Fibroblast of skin of back (primary cell): ENCODE measurements at places on chromosomes 4 and X.
A peak's percentile ranks its signal among the peaks of the same experiment; 100 is the strongest.

- DNase-seq = peak; percentile 30
Observed at GRCh38 chr4:112633477-112634235, 3.1 kb downstream of the ZGRF1 start.

DNA sequence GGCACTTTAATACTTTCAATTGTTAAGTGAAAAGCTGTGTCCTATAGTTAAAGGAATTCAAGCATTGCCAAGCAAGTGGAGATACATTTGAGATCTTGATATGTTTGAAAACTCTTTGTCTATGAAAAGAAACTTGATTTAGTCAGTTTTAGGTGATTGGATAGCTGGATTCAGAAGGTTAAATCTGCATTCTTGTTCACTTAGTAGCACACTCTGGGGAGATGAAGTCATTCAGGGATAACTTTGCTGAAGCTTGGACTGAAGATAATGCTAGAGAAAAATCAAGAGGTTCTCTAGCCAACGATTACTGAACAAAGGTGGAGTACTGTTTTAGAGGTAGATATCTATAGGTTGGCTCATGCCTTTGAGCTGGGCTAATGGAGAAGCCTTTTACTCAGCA, 90.6 kb downstream of the DCAF8L2 start:
- DNase-seq = peak; percentile 71

DNA sequence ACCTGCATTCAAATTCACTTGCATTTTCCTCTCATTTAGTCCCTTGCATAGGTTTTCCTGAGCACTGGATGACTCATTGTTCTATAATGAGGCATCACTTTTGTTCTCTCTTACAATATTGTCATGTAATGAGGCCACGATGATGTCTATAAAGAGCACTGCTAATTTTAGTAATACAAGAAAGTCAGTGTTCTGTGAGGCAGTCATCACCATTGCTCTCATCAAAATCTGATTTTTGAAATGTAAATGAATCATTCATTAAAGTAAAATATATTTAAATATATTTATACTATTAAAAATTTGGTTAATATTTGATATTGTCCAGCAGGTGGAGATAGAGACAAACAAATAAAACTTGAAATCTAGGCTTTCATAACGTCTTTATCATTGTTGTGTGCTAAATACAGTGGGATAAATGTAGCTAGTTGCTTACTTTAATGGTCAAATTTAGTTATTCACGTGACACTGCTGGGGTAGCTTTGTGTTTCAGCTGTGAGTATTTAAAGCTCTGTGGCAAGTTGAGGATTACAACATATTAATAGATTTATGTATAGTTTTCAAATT, 15.4 kb downstream of the HMGB2 start:
- DNase-seq = peak; percentile 55

- DNase-seq = peak; percentile 56
Observed at GRCh38 chrX:67613366-67613765, 69.5 kb downstream of the AR start.

- no peak for DNase-seq
Observed at GRCh38 chr4:1084394-1084793, 29.0 kb downstream of the RNF212 start.

DNA sequence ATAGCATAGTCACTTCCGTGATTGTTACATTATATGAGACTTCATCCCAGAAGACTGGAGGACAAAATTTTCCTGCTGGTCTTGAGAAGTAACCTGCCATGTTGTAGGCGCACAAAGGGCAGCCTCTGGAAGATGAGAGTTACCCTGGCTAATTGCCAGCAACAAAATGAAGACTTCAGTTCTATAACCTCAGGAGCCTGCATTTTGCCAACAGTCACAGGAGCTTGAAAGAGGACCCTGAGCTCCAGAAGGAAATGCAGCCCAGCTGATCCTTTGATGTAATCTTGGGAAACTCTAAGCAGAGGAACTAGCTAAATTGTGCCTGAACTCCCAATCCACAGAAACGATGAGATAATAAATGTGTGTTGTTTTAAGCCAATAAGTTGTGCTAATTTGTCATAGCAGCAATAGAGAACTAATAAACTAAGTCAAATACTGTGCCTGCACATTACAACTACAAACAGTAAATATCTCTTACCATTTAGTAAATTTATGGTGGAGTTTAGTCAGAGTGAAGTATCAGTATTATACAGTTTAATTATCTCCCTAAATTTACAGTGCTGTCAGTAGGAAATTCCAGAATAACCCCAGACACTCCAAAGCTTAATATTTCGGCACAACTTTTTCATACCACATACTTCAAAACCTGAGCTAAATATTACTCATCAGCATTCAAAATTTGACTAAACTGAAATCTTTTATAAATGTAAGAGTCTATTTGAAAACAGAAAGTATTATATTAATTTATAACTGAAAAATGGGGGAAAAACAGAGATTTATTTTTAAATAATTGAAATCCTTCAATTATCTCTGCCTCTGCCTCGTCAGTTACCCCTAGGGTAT, 90.1 kb upstream of the MAPK10 start:
- DNase-seq = no peak

GRCh38 chr4:140363051-140363450, 10.4 kb upstream of the SCOC start:
- DNase-seq = no peak

- no peak for DNase-seq
Observed at GRCh38 chr4:146176891-146177290, 1.4 kb downstream of the LSM6 start.

DNA sequence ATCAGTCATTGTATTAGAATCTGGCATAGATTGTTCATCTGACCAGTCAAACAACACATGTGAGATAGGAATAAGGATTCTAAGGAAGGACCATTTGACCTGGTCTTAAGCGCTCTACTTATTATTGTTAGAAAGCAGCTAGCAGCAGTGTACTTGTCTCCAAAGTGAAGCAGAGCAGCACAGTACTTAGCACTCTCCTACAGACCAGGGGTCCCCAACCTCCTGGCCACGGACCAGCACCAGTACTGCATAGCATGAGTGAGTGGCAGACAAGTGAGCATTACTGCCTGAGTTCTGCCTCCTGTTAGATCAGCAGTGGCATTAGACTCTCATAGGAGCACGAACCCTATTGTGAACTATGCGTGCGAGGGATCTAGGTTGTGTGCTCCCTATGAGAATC, 135.9 kb upstream of the SPRY1 start:
- DNase-seq = no peak

- DNase-seq = no peak
Observed at GRCh38 chr4:88745581-88746163, 48.0 kb upstream of the NAP1L5 start.

DNA sequence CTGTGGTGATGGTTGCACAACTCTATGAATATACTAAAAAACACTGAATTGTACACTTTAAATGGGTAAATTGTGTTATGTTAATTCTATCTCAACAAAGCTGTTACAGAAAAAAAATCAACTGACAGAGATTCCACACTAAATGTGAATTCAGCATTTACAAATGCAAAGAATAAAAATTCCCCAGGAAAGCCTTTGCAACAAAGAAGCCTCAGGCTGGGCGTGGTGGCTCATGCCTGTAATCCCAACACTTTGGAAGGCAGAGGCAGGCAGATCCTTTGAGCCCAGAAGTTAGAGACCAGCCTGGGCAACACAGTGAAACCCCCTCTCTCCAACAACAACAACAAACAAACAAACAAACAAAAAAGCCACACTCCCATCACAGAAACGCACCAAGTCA, 8.9 kb downstream of the BCLAF3 start:
- DNase-seq = no peak

- DNase-seq = peak; percentile 77
Observed at GRCh38 chr4:110042545-110043517, 130.1 kb downstream of the EGF start.
